ENCODE measurements at places on chromosomes 16 and 17.

- no peak for DNase-seq
These were observed 6.7 kb upstream of the BEAN1 start for GRCh38 chr16:66420396-66420795.

- DNase-seq: no peak
These were observed 67.0 kb downstream of the N4BP1 start for GRCh38 chr16:48542966-48543365.

DNA sequence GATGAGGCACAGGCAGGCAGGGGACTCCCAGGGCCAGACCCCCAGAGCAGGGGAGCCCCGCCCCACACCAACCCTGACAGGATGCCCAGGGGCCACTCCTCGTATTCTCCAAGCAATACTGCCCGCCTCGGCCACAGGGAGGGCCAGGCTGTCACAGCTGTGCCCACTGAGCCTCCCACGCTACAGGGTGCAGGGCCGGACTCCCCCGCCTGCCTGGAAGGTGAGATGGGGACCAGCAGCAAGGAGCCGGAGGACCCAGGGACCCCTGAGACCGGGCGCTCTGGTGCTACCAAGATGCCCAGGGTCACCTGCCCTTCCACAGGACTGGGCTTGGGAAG lies 18.8 kb upstream of the ZFPM1 start:
- DNase-seq: no peak

DNA sequence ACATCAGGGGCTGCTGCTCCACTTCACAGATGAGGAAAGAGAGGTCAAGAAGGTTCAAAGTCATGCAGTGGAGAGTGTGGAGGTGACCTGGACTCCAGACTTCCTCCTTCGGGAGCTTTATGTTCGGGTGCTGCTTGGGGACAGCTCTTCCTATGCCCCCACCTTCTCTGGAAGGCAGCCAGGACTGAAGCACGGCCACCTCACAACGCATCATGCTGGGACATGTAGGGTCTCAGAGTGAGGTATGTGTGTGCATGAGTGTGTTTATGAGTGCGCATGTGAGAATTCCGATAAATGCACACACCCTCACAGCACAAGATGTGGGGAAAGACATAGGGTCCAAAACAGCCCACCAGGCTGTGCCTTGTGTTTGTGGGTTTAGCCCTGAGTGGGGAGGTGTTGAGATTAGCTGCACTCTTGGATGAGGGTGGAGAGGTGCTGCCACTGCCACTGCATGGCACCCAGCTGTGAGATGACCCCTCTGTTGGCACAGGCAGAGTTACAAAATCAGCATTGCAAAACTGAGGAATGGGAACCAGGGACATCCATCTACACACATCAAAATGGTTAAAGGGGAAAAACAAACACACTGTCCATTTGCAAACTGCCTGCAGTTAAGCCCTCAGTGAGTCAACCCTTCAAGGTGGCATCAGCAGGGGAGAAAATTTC lies 367.4 kb downstream of the SEC14L1 start:
- no peak for DNase-seq

DNA sequence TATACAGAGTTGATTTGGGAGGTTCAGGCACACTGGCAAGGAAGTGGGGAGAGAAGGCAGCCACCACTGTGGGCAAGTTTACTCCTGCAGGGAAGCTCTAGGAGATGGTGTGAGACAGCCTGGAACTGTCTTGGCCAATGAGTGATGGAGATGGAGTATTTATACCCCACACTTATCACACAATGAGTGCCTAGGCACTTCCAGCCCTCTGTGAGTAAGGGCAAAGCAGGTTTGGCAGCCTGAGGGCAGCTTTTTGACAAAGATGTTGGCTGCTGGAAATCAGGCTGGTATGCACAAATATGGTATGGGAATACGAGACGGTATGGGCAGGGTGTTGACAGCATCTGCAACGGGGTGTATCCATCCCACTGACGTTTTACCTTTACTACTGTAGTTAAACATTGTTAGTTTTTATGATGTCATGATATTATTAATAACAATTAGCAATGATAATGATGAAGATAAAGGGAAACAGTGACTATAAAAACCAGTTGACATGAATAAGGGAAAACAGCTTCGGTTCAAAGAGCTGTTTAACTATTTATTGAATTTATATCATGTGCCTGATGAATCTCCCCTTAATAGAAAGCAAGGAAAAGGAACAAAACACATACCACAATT lies 149.9 kb downstream of the CDK5R1 start:
- no peak for DNase-seq

- no peak for DNase-seq
These were observed 24.9 kb downstream of the ZC3H18 start for GRCh38 chr16:88595101-88595500.

GRCh38 chr17:60134396-60135150 lies 15.2 kb upstream of the CA4 start:
- DNase-seq: peak; percentile 57

DNA sequence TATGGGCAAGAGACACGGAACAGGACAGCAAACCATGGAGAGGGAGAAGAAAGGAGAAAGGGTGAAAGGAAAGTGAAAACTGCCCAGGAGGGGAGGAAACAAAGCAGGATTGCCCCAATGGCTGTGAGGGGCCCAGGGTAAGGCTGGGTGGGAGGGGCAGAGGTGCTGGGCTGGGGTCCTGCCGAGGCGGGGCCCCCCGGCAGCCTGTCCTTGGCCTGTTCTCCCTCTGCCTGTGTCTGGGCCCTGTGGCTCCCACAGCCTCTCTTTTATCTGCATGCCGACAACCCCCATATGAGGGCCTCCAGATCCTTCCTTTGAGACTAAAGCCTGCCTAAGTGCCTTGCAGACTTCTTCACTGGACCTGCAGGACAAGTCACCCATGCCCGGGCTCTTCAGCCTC lies 15.5 kb downstream of the ZNHIT3 start:
- no peak for DNase-seq

GRCh38 chr17:72565758-72566157 lies 444.9 kb downstream of the SOX9 start:
- DNase-seq: no peak

DNA sequence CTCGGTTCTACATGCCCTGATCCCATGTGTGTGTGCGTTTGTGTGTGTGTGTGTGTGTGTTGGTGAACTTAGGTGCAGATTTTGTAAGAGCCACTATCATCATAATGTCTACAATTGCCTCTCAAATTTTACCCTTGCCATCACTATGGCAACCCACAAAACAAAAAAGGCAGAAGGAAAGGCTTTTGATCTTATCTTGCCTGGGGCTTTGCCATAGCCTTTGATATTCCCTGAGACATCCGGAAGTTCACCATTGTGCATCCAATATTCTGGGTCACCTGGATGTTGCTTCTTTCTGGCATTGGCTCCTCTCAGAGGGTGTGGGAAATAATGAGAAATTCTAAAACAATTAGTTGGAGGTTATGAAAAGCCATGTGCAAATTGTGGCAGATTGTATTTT lies 114.7 kb downstream of the HAPSTR1 start:
- no peak for DNase-seq

DNA sequence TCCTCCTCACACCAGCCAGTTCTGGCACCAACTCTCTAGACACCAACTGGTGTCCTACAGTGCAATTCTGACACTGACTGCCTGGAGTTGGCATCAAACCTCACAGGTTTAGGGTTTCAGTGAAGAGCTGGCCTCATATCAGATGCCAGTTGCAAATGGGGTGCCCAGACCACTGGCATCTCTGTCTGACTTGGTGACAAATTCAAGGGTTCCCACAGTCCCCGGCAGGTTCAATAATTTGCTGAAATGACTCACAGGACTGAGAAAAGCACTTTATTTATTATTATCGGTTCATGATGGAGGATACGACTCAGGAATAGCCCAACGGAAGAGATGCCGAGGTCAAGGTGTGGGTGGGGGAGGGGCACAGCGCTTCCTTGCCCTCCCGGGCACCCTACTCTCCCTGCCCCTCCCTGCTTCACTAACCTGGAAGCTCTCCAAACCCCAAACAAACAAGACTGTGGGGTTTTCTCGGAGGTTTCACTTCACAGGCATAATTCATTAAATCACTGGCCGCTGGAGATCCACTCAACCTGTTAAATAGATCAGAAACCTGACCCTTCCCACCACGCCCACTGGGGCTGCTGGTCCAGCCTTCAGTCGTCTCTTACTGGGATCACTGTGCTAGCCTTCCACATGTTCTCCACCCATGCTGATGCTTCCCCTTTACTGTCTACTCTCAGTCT lies 1.7 kb upstream of the NLRP1 start:
- no peak for DNase-seq

DNA sequence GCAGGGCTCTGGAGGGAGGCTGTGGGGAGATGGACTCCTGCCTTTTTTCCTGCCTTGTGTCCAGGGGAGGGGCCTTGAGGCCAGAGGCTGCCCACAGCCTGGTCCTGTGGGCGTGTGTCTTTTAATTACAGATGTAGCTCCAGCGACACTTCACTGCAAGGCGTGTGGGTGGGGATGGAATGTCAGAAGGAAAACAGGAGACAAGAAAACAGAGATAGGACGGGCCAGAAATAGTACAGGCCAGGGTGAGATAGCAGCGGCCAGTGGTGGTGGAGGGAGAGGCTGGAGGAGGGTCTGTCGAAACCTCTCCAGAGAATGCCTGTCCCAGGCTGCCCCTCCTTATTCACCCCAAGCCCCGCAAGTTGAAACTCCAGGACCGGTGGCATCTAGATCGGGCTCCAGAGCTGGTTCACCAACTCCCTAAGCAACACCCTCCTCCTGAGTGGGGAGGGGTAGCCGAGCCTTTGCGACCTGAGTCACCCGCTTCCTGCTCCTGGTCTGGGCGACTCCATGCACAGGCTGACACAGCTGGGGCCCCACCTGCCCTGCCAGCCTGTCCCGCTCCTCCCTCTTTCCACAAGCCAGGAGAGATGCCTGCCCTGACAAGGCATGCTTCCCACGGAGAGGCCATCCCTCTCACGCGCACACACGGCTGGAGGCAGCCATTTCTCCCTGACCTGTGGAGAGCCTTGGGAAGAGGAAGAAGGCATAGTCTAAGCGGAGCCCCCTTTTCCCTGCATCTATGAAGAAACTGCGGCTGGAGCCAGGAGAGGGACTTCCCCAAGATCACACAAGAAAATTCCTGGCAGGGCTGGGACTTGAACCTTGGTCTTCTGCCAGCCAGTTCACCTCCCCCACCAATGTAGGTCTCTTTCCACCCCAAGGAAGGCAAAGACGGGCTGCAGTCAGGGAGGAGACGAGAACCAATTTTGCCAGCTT lies 6.6 kb upstream of the JUP start:
- peak; percentile 90 for DNase-seq

GRCh38 chr17:15900871-15901270 lies 44.1 kb upstream of the ADORA2B start:
- no peak for DNase-seq

- no peak for DNase-seq
These were observed 898.5 kb downstream of the KCNJ2 start for GRCh38 chr17:71067669-71068407.

DNA sequence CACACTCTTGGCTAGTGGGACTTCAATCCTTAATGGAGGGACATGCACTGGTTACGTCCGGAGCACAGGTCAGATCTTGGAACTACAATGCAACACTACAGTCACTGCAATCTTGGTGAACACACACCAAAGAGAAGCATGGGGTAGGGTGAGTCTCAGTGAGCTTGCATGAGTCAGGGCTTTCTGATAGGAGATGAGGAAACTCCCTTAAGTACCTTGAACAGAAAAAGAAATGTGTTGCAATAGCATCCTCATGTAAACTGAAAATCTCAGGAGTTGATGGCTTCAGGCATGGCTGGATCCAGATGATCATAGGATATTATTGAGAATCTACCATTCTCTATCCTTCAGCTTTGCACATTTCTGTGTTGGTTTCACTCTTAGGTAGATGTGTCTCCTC lies 54.1 kb downstream of the CES1 start:
- no peak for DNase-seq

DNA sequence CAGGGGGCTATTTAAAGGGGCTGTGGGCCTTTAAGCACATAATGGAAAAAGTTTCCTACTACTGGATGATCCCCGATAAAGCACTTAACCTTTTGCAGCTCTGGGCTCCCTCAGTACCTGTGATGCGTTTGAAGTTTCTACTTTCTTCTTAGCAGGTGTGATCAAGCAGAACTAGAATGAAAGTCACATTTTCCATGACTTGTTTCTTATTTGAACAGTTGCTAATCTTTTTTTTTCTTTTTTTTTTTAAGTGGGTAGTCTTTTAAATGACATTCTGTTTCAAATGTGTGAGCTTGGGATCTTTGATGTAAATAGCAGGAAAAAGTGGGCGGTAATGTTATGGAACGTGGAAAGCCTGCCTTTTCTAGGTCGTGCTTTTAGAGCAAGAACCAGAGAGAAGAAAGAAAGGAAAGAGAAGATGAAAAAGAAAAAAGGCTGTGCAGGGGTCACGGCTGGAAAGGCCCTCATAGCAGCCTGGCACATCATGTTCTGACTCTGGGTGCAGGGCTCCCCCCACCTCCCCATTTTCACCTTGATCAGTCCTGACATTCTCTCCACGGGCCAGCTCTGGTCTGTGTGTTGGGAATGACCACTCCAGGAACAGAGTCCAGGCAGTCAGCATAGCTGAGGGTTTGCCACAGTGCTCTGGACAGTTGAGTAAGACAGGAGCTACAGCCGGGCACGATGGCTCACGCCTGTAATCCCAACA lies 150.6 kb downstream of the CLEC16A start:
- no peak for DNase-seq

GRCh38 chr17:82240506-82241182 lies 11.8 kb downstream of the SLC16A3 start:
- DNase-seq: no peak

GRCh38 chr17:73878923-73879322 lies 234.7 kb upstream of the SDK2 start:
- DNase-seq: no peak

DNA sequence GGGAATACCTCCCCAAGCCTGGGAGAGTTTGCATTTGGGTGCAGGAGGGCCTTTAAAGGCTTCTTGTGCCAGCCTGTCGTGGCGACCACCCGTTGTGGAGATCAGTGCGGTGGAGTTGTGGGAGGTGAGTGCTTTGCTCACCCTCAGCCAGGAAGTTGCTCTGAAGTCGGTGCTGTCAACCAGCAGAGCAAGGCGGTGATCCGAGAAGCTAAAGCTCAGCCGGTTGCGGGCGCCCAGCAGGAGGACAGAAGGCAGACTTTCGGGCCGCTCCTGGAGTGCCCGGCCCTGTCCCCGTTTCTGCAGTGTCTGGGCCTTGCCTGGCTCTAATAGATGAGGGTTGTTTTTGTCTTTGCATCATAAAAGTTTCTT lies 1.4 kb downstream of the UBE2I start:
- peak; percentile 22 for DNase-seq

DNA sequence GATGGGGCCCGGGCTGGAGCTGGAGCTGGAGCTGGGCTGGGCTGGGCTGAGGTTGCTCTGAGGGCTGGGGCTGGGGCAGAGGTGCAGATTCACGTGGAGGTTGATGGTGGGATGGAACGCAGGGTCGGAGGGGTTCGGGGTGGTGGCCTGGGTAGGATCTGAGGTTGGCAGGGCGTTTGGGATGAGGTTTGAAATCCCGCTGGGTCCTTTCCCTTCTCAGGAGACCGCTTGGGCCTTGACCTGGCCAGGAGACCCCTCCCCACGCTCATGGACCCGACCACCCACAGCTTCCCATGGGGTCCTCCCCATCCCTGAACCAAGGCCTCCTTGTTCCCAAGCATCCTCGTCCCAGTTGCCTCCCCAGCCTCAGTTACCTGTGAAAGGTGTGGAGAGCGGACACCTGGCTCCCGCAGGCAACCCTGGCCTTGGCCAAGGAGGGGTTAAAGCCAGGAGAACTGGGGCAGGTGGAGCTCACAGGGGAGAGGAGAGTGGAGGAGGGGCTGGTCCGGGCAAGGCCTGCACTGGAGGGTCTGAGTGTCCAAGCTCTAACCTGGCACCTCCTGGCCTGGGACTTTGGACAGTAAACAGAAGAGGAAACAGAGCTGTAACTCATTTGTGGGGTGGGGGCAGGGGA lies at the start of gene ASGR2:
Gene ASGR2 (minus strand): TSS at position 582 of the 634 bp plus-strand sequence. CDS start 582 bp downstream, outside the sequence.
- DNase-seq: no peak
